ENCODE measurements at places on chromosomes 5 and 9.

GRCh38 chr5:84494453-84494852, 109.8 kb upstream of the EDIL3 start:
- no peak for DNase-seq

GRCh38 chr5:149221326-149221725, 50.3 kb upstream of the AFAP1L1 start:
- DNase-seq = no peak

DNA sequence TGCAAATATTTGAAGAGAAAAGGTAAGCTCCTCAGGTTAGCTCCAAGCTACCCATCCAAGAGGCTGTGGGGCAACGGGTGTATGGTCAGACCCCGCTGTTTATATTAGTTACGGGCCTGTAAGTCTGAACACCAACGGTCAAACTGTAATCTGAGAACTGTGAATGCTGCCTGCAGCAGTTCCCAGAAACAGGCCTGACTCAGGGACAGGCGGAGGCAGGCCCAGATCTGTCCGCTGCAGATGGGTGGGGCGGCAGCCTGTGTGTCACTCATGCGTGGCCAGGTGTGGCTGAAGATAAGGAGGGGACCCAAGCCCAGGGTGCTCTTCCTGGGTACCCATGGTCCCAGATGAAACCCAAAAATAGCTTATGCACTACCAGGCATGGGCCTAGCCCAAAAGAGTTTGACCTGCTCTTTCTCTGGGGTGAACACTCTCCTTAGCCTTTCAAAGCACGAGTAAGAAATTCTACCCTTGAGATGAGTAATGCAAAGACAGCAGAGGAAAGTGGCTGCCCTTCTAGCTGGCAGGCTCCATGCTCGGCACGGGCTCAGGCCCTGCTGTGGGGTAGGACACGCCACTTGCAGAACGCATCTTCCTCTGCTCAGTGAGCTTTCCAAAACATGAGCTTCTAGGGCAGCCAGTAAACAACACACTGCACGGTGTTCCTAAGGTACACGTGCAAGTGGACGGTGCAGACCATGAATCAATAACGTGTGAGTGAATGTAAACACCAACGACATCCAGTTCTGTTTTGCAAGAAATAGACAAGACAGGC, 9.1 kb downstream of the UBAC1 start:
- no peak for DNase-seq

- DNase-seq = no peak
Observed at GRCh38 chr5:81006947-81007636, 46.9 kb downstream of the RASGRF2 start.

DNA sequence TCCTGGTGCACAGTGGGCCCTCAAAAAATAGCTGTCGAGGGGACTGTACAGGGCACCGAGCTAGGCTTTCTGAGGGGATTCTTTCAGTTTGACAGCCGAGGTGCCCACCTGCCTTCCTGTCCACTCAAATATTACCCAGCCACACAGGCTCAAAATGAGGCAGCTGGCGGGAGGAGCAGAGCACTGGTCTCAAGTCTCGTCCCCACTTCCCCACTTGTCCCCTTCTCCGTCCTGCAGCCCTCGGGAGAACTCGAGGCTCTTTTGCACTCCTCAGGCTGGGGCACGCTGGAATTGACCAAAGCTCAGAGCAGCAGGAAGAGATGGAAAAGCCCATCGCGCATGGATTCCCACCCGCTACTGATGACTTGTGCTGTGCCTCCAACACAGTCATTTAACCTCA, 185.2 kb downstream of the HSPA4 start:
- no peak for DNase-seq

GRCh38 chr5:79727451-79728355, 38.1 kb downstream of the CMYA5 start:
- DNase-seq = no peak

DNA sequence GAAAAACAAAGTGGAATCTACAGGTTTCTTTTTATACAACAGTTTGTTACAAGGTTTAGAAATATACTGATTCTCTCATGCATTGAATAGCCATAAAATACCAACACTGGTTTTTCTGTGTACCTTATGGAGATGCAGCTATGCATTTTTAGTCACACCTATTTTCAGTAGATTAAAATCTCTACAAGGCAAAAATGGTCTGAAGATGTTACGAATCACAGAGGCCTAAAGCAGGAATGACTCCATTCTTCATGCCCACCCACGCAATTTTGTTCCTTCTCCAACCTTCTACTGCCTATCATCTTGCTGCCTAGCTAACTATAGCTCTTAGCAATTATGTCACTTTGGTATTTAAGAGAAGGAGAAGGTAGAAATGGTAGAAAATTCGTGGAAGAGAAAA, 9.9 kb downstream of the PLK2 start:
- no peak for DNase-seq

DNA sequence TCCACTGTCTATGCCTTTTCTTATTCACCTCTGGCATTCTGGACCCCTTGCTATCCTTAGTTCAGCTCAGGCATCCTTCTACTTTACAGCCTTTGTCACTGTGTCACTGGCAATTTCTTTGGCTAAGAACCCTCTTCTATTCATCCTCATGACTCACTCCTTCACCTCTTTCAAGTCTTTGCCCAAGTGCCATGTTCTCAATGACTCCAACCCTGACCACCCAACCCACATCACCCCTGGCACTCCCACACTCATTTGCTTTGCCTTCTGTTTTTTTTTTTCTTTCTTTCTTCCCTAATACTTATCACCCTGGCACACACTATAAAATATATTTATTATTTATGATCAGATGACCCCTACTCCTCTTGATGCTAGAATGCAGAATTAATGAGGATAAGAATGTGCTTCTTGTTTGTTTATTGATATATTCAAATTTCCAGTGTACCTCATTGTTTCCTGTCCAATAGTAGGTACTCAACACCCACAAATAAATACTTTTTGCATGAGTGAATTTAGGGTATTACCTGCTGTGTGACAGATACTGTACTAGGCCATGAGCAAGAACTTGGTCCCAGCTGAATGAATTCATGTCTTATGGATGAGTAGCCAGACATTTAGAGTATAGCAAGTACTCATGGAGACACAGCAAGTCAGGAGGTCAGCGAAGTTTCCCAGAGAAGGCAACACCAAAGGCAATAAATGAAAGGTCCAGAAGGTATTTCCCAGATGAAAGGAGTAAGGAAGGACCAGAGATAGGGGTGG, 236.1 kb downstream of the PAPPA start:
- DNase-seq = no peak

GRCh38 chr5:332843-333242, 11.3 kb downstream of the AHRR start:
- no peak for DNase-seq

DNA sequence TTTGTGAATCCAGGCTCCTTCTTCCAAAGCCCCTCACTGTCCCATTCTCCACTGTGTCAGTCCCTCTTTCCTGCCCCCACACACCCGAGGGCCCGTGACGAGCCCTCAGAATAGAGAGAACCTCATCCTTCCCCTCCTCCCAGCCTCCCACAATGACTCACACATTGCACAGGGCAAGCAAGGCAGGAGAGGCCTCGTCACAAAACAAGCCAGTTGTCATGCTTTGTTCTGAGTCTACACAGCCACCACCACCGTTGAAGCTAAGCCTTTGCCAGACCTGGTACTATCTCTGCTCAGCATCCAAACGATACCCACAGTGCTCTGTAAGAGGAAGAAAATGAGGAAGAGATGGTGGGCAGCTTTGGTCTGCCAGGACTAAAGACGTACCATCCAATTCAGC, 142.2 kb upstream of the ZNF366 start:
- no peak for DNase-seq

GRCh38 chr9:91421971-91422757, 1.5 kb downstream of the NFIL3 start:
- DNase-seq = peak; percentile 68

DNA sequence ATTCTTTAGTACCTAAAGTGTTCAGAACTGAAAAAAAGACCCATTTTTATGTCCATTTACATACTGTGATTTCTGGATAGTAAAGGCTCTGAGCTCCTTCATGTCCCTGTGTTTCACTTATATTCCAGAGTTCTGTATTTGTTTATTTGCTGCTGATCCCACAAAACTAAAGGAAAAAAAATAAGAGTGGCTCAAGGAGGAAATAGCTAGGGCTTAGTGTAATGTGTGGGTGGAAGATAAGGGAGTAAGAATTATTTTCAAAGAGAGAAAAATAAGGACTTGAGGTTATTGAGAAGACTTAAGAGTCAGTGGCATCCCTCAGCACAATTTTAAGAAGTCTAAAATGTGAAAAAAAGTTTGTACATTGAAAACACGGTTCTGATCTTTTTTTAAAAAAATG, 46.0 kb downstream of the ENTREP1 start:
- no peak for DNase-seq

DNA sequence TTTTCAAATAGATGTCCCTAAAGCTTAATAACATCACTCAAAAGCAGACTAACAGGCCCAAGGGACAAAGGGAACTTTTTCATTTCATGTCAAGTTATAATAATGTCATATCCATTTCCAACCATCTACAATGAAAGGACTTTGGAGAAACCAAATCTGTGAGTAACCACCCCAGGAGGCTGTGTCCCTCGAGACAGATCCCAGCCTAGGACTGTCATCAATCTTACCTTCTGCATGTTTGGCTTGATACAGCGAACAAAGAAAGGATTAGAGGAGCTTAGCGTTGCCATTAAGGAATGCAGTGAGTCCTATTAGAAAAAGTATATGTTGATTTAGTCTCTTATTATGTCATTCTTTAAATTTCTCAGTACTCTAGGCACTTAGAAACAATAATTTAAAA, 137.8 kb upstream of the RETREG1 start:
- no peak for DNase-seq

DNA sequence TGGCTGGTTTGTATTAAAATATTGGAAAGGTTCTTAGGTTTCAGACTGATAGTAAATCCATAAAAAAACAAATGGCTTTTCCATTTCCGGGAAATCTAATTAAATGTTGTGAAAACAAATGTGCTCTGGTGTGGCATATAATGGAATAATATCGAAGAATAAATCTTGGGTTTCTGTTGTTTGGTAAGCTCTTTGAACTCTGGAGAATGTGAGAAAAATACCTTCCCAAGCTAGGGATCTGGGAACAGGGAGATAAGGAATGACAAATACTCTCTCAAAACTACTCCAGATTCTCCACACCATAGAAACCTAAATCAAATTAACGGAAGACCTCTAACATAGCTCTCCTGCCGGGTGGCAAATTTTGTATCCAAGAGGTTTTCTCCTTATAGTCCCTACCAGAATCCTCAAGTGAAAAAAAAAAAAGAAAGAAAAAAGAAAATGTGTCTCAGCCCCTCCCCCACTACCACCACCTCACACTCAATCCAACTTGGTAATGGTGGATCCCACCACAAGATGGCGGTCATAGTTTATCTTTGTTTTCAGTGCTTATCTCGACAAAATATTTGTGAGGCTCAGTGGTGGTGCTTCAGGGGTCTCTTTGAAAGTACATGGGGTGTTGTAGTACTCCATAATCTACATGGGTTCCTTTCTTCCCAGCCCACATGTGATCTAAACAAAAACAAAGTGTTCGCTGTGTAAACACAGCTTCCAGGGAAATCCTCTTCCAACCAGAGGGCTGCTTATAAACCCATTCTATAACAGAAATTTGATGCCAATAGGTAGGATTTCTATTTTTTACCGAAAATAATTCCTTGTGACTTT, 54.5 kb upstream of the FST start:
- no peak for DNase-seq

DNA sequence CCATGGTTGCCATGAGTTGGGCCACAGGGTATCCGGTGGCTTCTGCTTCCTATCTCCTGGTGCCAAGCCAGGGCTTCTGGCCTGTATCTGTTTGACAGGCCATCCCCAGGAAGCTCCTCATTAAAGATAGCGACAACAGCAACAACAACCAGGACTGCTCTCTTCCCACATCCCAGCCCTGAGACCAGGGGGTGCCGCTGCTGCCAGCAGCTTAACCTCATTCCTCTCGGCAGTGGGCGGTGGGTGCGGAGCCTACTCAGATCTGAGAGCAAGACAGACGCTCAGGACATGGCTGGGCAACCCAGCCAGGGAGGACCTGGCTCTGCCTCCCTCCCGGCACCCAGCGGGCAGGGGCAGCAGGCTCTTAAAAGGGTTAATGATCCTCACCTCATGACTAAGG, 98.3 kb downstream of the PSD2 start:
- no peak for DNase-seq

DNA sequence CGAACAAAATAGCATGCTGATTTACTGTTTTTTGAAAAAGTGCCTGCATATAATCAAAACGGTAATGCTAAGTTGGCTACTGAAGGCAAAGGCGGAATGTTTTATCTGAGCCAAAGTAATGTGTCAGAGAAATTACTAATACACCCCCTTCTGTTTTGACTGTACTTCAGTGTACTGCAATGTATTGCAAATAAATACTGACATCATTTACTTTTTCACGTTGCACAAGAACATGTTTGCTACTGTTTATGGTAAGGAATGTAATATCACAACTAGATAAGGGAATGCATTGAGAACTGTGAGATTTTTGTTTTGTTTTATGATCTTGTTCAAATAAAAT, 813 bp upstream of the AGTPBP1 start:
- DNase-seq = no peak

DNA sequence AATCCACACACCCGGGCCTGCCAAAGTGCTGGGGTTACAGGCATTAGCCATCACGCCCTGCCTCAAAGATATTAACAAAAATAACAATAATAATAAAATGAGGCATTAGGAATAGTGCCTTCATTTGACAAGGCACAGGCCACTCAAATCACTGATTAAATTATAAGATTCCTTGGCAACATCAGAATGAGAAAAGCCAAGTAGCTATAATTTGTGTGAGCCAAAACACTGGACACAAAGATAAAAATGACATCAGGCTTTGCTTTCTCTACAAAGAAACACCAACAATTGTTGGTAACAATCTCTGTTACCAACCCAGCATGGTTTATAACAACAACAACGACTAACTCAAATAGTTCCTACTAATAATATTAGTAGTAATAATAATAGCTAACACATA, 73.2 kb downstream of the MLLT3 start:
- DNase-seq = no peak

GRCh38 chr9:94016744-94017143, 61.6 kb upstream of the BARX1 start:
- DNase-seq = no peak

- no peak for DNase-seq
Observed at GRCh38 chr9:4262735-4263141, 37.1 kb downstream of the GLIS3 start.

DNA sequence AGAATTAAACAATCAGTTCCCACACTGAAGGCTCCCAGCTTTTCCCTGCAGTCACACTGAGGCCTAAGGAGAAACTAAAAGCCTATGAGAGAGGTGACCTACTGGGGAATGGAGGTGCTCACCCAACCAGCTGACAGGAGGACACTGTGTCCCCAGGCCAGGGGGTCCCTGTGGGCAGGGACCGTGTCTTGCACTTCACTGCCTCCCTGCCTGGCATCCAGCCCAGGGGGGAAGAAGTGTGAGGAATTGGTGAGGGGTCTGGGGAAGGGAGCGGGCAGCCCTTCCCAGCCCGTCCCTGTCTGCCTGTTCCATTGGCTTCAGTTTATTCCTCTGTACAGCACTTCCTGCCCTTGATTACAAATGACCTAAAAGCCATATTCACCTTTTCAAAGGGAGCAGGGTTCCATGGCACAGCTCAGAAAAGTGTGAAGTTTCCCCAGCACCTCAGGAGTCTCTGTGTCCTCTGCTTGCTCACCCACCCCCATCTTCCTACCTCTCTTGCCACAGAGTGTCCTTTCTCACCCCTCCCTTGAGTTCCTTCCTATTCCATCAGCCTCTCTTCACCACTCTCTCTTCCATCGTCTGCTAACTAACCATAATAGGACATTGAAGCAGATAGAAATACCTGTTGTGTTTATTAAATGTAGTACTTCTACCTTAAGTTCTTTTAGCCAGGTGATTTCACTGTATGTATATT, 12.9 kb downstream of the OTULINL start:
- no peak for DNase-seq

GRCh38 chr5:95899829-95900228, 61.8 kb downstream of the ELL2 start:
- DNase-seq = no peak

GRCh38 chr5:169913479-169913878, 66.8 kb downstream of the INSYN2B start:
- no peak for DNase-seq
